ENCODE measurements at places on chromosomes 4 and X.

DNA sequence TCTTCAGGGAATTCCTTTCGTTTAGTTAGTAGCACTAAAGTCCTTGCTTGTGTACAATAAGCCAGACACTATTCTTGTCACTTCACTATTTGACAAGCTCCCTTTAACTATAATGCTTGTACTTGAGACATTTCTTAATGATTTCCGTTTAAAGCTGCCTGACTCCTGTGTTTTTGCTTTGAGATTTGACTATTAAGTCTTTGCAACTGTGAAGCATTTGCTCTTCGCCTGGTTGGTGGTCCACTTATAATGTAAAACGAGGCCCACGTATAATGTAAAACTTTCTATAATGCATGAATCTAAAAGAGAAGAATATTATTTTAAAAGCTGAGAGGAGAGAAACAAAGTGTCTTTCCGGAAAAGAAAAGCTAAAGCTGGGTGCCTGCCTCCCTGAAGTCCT lies 204.1 kb upstream of the FAM47C start:
- no peak for DNase-seq

DNA sequence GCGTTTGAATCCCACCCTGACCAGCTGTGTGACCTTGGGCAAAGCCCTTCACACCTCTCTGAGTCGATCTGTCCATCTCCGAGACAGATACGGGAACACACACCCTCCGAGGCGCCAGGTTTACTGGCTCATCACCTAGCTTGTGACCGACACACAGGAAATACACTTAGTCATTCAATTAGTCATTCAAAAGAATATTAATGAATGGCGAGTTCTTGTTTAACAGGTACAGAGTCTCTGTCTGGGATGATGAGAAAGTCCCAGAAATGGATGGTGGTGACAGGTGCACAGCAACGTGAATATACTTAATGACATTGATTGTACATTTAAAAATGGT lies 80.6 kb downstream of the PPP2R2C start:
- no peak for DNase-seq

- DNase-seq, result no peak
These were observed 95.9 kb upstream of the MYOZ2 start for GRCh38 chr4:119039779-119040178.

DNA sequence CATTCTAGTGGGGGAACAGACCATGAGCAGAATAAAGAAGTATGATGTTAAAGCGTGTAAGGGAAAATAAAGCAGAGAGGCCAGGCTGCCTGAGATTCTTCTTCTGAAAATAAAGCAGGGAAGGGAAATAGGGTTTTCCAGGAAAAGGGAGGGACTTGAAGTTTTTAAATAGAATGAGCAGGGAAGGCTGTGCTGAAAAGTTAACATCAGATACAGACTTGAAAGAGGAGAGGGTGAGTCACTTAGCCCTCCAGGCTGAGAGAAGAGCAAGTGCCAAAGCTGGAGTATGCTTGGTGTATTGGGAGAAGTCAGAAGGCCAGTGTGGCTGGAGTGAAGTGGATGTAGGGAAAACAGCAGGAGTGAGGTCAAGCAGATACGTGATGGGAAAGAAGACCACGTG lies 10.0 kb upstream of the PLK4 start:
- no peak for DNase-seq

- no peak for DNase-seq
These were observed 41.8 kb upstream of the HS3ST1 start for GRCh38 chr4:11470438-11471045.

DNA sequence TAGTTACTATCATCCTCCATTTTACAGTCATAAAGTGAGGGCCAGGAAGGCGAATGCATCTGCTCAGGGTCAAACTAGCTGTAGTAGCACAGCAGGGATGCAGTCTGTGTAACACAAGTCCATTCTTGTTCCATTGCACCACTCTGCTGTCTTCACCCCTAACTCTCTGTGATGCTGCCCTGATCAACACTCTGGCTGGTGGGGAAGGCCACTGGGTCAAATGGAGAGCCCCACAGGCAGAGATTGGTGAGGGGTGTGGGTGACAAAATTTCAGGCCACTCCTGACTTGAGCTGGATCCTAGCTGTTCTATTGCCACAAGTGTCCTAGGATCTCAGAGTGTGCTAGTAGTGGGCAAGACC lies 136.5 kb downstream of the PJA1 start:
- DNase-seq, result no peak

GRCh38 chr4:19119904-19120560 lies 1098.5 kb upstream of the LCORL start:
- DNase-seq, result no peak

- DNase-seq, result no peak
These were observed 235.2 kb upstream of the HDX start for GRCh38 chrX:84737471-84737871.

GRCh38 chr4:54517781-54518444 lies 139.8 kb upstream of the KIT start:
- no peak for DNase-seq

DNA sequence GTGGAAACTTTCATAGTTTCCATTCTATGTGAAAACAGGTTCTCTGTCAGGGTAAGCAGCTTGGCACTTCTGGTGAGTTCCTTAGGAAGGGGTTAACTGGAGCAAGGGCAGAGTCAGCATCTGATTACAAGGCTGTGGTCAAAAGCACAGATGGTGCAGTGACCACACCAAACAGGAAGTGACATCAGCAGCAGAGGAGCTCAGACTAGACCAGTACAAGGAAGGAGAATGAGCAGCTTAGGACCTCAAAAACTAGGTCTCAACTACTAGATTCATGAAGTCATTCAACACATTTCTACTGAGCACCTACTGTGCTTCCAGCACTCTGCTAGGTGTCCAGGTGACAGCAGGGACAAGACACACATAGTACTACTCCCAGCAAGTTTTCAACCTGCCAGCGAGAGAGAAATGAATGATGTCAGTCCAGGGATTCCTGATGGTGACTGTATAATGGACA lies 130.2 kb downstream of the AMELX start:
- DNase-seq, result no peak

- no peak for DNase-seq
These were observed 816.4 kb upstream of the FRG1 start for GRCh38 chr4:189124149-189124758.

DNA sequence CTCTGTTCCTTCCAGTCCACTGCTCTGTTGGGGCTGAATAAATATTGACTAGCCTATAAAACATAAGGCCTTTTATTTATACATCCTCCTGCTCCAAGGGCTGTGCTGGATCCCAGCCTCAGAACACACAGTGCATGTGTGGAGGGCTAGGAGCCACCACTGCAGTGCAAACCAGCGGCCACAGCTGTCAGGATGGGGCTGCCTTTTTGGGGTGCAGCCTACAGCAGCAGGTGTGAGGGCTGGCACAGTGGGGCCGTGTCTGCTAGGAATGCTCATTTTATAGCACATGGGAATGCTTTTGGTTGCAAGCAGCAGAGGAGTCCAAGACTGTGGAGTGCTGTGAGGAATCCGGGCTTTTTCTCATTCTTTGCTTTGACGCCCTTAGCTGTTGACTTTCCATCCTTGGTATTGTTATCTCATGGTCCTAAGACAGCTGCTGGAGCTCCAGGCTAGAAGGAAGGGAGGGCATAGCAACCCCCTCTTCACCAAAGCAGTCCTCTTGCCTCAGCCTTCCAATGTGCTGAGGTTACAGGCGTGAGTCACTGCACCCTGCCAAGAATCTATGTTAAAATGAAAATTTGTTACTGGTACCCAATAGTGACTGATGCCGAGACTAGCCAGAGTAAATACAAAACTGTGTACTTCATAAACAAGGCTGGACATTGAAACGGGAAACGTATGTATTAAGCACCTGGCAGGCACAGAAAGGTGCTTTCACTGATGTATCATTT lies 334.3 kb upstream of the GATB start:
- DNase-seq, result peak; percentile 8

DNA sequence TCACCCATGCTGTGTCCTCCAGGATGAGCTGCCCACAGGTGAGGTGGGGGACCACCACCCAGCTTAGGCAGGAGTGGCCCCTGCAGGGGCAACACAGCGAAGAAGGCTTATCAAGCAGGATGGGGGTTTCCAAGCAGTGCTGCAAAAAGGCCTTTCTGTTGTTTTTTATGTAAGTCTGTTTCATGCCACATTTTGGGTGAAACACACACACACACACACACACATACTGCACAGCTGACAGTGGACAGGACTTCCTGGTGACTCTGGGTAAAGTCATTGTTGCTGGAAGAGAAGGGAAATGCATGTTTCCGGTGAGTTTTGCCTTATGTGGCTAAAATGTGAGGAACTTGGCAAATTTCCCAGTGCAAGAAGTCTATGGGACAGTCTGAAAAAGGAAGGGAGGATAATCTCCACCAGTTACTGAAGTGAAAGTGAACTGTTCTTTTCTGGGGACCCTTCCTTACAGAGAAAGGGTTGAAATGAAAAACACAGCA lies 119.2 kb downstream of the IRF2 start:
- DNase-seq, result no peak

DNA sequence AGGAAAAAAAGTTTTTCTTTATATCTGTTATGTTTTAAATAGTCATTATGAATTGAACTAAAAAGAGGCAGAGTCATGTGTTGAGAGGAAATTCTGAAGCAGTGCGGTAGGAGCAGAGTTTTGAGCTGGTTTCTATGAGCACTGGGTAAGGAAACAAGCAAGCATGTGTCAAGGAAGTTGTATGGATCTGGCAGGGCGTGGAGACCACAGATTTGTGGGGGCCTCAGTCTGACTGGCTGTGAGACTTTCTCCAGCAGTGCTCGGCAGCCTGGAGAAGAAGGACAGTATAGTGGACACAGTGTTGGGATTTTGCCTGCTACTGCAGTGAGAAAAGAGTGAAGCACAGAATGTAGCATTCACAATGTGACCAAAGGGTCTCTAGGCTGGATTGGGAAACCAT lies 399.1 kb downstream of the INPP4B start:
- no peak for DNase-seq

DNA sequence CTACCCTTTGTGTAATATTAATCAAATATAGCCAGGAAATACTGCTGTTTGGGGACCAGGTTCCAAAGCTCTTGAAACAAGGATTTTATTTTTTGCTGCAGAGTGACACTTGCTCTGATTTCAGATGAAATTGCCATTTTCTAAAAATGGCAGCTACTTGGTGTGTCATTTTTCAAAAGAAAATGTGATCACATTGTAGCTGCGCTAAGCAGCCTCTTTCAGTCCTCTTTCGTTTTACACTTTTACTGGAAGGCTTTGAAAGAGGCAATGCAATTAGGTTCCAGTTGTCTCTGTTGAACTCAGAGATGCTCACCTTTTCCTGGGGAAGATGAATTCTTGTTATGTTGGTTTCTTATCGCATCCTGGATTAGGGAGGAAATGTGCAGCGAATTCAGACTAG lies 85.1 kb downstream of the CT47B1 start:
- DNase-seq, result no peak

All from NCI-H1417 treated with DMSO at 0.1 percent for 48 hours (cell line).